Aorta (tissue), 5 donors: ENCODE measurements at places on chromosomes 11 and 22. TPM values are rescaled to one million over a fixed set of nuclear protein-coding genes. Genes with fewer than 3 reads are reported as not detected.

DNA sequence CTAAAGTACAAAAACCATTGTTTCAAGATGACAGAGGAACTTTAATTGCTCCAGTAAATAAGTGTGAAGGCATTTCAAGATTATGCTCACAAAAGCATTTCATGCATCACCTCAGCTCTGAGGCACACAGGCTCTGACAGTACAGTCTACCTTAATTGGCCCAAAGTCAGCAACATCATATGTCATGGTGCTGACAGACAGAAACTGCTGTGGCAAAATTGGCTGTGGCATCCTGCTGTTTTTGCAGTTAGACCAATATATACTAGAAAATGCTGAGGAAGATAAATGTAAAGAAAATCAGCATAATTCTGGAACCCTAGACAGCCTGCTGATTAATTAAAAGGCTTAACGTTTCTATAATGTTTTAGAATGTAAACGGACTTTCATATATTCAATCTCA lies 34.9 kb upstream of the PPP2R1B start:
- DNase-seq = no peak
- H3K27me3 ChIP-seq = no peaks in the 10 kb centered on the region
- H3K4me3 ChIP-seq = no peak overlapping the region

- no peak for DNase-seq
- H3K27me3 ChIP-seq = no peaks in the 10 kb centered on the region
- no peaks in the 10 kb centered on the region for H3K36me3 ChIP-seq
- no peak overlapping the region for H3K4me3 ChIP-seq
- no peaks in the 10 kb centered on the region for H3K4me1 ChIP-seq
- H3K27ac ChIP-seq = no peak overlapping the region
Observed at GRCh38 chr11:13595166-13595565, 73.3 kb upstream of the FAR1 start.

DNA sequence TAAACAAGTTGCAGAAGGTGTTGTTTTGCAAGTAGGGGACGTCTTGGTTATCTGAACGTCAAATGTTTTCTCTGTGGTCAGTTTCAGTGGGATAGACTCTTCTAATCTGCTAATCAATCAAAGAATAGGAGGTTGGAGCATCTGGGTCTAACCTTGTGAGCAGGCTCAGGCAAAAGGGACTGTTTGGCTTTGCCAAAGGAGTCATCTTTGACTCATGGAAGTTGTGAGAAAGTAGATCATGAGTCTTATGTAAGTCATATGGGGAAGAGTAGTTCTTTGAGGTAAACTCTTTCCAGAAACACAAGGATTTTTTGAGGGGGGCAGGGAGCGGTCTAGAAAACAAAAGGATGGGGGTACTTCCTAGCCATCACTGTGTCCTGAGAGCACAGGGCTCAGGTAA lies 27.1 kb upstream of the TOP3B start:
- H3K36me3 ChIP-seq = no peaks in the 10 kb centered on the region
- H3K27ac ChIP-seq = no peak overlapping the region
- H3K27me3 ChIP-seq = no peaks in the 10 kb centered on the region
- DNase-seq = no peak
- no peaks in the 10 kb centered on the region for H3K4me1 ChIP-seq

DNA sequence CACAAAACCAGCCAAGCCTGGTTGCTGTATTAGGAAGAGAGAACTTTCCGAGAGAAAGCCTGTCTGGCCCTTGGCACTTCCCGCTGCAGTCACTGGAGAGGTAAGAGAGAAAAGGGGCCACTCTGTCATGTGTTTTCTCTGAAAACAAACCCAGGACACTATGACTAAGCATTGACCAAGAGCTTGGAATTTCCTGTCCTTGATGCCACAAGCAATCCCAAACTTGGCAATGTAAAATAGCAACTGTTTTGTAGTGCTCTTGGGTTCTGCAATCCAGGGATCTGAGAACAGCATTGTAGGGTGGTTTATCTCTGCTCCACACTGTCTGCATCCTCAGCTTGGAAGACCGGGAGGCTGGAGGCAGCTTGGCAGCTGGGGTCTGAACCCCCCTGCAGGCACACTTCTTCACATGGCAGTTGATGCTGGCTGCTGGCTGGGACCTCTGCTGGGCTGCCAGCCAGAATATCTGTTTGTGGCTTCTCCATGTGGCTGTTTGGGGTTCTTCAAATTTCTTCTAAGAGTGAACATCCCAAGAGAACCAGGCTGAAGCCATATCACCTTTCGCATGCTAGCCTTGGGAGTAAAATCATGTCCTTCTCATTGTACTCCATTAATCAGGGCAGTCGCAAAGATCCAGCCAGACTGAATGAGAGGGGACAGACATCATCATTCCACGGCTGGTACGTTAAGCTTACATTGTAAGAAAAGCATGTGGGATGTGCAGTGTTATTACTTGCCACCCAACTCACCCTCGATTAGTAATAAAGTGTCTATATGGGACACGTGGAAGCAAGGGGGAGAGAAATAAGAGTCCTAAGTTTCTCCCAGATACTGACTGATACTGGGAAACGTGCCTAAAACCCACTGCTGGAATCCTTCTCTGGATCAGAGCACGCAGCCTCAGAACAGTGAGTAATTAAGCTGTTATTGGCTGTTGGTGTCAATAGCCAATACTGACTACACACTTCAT lies 537.4 kb upstream of the B3GAT1 start:
- no peaks in the 10 kb centered on the region for H3K36me3 ChIP-seq
- no peaks in the 10 kb centered on the region for H3K27me3 ChIP-seq
- H3K4me1 ChIP-seq = peaks cover 2% of the 10 kb centered on the region
- H3K4me3 ChIP-seq = no peak overlapping the region
- peak overlapping the region; percentile 77 for H3K27ac ChIP-seq
- DNase-seq = peak; percentile 87

GRCh38 chr22:27919942-27920755 lies 1.1 kb upstream of the PITPNB start:
- no peaks in the 10 kb centered on the region for H3K27me3 ChIP-seq
- DNase-seq = no peak
- H3K4me1 ChIP-seq = peaks cover 3% of the 10 kb centered on the region
- H3K27ac ChIP-seq = peak overlapping the region; percentile 86
- H3K4me3 ChIP-seq = peak overlapping the region; percentile 65

Gene IGHMBP2
- 33.6 TPM for total RNA-seq

DNA sequence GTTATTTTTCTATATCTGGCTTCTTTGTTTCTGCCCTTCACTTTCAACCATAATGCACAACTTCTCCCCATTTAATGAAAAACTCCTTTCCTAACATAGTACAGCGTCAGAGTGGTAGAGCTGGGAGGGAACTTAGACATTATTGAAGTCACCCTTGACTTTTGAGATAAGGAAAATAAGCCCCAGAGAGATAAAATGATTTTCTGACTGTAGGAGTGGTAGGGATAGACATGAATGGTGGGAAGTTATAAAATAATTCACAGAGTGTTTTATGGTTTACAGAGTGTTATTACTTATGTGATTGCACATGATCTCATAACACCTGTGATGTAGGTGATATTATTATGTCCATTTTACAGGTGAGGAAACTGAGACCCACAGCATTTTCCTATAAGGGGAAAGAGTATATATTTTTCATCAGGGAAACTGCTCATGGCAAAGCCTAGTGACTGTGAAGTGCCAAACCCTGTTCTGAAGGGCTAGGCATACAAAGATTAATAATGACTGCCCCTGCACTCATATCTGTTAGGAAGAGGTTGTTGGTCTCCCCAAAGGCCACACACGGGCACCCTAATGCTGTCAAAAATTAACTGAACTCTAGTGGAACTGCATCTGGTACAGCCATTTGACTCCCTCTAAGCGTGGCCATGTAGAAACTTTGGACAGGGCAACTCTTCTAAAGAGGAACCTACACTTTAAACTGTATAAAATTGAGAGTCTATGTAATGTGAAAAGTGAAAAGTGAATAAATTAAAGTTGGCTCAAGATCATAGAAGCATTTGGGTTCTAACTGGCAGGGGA lies 61.1 kb upstream of the PICALM start:
- no peaks in the 10 kb centered on the region for H3K27me3 ChIP-seq
- no peaks in the 10 kb centered on the region for H3K4me1 ChIP-seq
- no peak for DNase-seq
- no peaks in the 10 kb centered on the region for H3K36me3 ChIP-seq
- no peak overlapping the region for H3K4me3 ChIP-seq
- no peak overlapping the region for H3K27ac ChIP-seq

- peak overlapping the region; percentile 81 for H3K4me3 ChIP-seq
- no peaks in the 10 kb centered on the region for H3K4me1 ChIP-seq
- no peaks in the 10 kb centered on the region for H3K27me3 ChIP-seq
- no peaks in the 10 kb centered on the region for H3K36me3 ChIP-seq
Observed at GRCh38 chr11:67442504-67443404, 522 bp downstream of the CORO1B start.

Gene RCOR2
- total RNA-seq = 0.78 TPM

Gene ST14
- total RNA-seq = 8.7 TPM

Gene GGT5
- 61.6 TPM for total RNA-seq

GRCh38 chr11:45662665-45663485 lies 2.5 kb downstream of the CHST1 start:
- H3K27me3 ChIP-seq = no peaks in the 10 kb centered on the region
- DNase-seq = peak; percentile 68
- H3K27ac ChIP-seq = no peak overlapping the region
- H3K4me3 ChIP-seq = no peak overlapping the region
- H3K4me1 ChIP-seq = no peaks in the 10 kb centered on the region

DNA sequence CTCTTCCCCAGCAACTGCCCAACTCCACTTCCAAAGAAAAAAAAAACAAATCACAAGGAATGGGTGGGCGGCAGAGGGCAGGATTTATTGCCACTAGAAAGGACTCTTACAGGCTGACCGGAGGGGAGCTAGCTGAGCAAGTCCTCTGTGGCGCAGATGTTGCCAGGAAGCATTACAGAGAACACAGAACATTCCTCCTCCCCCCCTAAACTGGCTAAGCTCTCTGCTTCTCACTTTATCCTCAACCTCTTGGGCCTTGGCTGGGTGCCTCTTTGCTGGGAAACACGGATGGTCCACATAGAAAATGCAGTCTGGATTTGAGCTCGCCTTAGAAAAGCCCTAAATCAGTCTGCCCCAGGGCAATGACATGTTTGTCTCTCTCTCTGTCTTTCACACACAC lies 12.6 kb upstream of the FJX1 start:
- H3K36me3 ChIP-seq = no peaks in the 10 kb centered on the region
- no peaks in the 10 kb centered on the region for H3K27me3 ChIP-seq
- DNase-seq = peak; percentile 50
- no peak overlapping the region for H3K27ac ChIP-seq

- no peaks in the 10 kb centered on the region for H3K27me3 ChIP-seq
- H3K4me3 ChIP-seq = no peak overlapping the region
- no peaks in the 10 kb centered on the region for H3K4me1 ChIP-seq
- H3K36me3 ChIP-seq = no peaks in the 10 kb centered on the region
Observed at GRCh38 chr11:50298182-50298988, 265.7 kb downstream of the OR4C45 start.

- no peaks in the 10 kb centered on the region for H3K36me3 ChIP-seq
- no peaks in the 10 kb centered on the region for H3K4me1 ChIP-seq
- no peak overlapping the region for H3K4me3 ChIP-seq
- DNase-seq = peak; percentile 45
- no peak overlapping the region for H3K27ac ChIP-seq
Observed at GRCh38 chr22:49021131-49021925, 806.3 kb downstream of the BRD1 start.

Gene TCF20
- total RNA-seq = 29.9 TPM

GRCh38 chr11:112318184-112318591 lies 57.5 kb upstream of the PLET1 start:
- no peaks in the 10 kb centered on the region for H3K36me3 ChIP-seq
- peak overlapping the region; percentile 65 for H3K27ac ChIP-seq
- DNase-seq = no peak
- H3K4me3 ChIP-seq = no peak overlapping the region

- no peaks in the 10 kb centered on the region for H3K4me1 ChIP-seq
- no peaks in the 10 kb centered on the region for H3K27me3 ChIP-seq
- no peaks in the 10 kb centered on the region for H3K36me3 ChIP-seq
Observed at GRCh38 chr11:1498262-1498661, 11.7 kb upstream of the MOB2 start.

Gene GAL3ST3
- total RNA-seq = not detected

Gene EMID1
- 7.0 TPM for total RNA-seq

DNA sequence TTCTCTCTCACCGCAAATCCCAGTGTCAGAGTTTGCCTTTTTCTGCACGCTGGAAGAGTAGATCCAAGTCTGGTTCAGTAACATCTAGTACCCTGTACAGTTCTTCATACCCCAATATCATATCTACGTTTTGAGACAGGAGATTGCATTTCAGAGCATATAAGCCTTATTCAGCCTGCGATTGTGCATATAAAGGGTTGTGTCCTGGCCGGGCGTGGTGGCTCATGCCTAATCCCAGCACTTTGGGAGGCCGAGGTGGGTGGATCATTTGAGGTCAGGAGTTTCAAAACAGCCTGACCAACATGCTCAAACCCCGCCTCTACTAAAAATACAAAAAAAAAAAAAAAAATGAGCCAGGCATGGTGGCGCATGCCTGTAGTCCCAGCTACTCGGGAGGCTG lies 104.9 kb downstream of the MTNR1B start:
- no peaks in the 10 kb centered on the region for H3K4me1 ChIP-seq
- H3K36me3 ChIP-seq = no peaks in the 10 kb centered on the region
- no peak overlapping the region for H3K4me3 ChIP-seq
- no peak overlapping the region for H3K27ac ChIP-seq
- no peak for DNase-seq
- no peaks in the 10 kb centered on the region for H3K27me3 ChIP-seq

- no peaks in the 10 kb centered on the region for H3K4me1 ChIP-seq
- H3K36me3 ChIP-seq = no peaks in the 10 kb centered on the region
- no peaks in the 10 kb centered on the region for H3K27me3 ChIP-seq
- no peak for DNase-seq
Observed at GRCh38 chr11:115338476-115338875, 165.7 kb downstream of the CADM1 start.

DNA sequence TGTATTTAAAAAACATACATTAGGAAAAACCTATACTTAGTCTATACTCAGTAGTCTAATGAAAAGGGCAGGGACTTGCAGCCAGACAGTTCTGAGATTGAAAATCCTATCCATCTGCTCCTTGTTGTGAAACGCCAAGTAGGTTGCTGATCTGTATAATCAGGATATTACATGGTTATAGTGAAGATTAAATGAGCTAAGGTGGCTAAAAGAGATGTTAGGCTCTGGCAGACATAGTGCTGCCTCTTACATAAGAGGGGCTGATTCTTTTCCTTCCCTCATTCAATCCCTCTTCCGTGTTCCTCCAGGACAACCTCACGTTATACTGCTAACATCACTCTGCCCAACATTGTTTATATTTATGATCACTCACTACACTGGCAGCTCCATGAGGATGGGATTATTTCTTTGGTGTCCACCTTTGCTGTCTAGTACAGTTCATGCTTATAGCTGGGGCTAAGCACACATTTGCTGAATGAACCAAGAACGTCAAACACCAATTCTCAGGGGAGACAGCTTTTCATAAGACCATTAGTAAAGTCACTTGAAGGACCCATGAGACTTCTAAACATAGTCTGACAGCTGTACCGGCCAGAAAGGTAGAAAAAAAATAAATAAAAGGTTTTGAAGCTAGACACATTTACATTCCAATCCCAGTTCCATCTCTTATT lies 46.3 kb downstream of the GAB2 start:
- peaks cover 6% of the 10 kb centered on the region for H3K4me1 ChIP-seq
- no peak overlapping the region for H3K4me3 ChIP-seq
- no peak overlapping the region for H3K27ac ChIP-seq
- no peaks in the 10 kb centered on the region for H3K36me3 ChIP-seq

Gene MMP1
- total RNA-seq = 0.52 TPM

Gene SMCO4
- 26.4 TPM for total RNA-seq

- no peaks in the 10 kb centered on the region for H3K27me3 ChIP-seq
- peak; percentile 88 for DNase-seq
- H3K4me1 ChIP-seq = no peaks in the 10 kb centered on the region
- H3K36me3 ChIP-seq = no peaks in the 10 kb centered on the region
- peak within 1 kb of the TSS; percentile 20 for H3K4me3 ChIP-seq
Observed at GRCh38 chr22:45413368-45414211, at the start of the genes RIBC2 and SMC1B. RIBC2 (plus strand) TSS chr22:45413693; CDS start chr22:45413887, 194 bp downstream. SMC1B (minus strand) TSS chr22:45413599; CDS start chr22:45413567, 32 bp downstream.

GRCh38 chr11:75142714-75143419 lies 8.0 kb upstream of the SLCO2B1 start:
- no peak overlapping the region for H3K4me3 ChIP-seq
- H3K4me1 ChIP-seq = no peaks in the 10 kb centered on the region
- peak; percentile 88 for DNase-seq
- H3K36me3 ChIP-seq = no peaks in the 10 kb centered on the region

Gene GAS2L1
- 22.3 TPM for total RNA-seq
